ENCODE measurements at places on chromosomes 3 and 15. TPM values are rescaled to one million over a fixed set of nuclear protein-coding genes. Genes with fewer than 3 reads are reported as not detected.

- no peak for DNase-seq
These were observed 150.7 kb upstream of the NR2E3 start for GRCh38 chr15:71659730-71660067.

The NLGN1 gene
- 17.8 TPM for total RNA-seq

DNA sequence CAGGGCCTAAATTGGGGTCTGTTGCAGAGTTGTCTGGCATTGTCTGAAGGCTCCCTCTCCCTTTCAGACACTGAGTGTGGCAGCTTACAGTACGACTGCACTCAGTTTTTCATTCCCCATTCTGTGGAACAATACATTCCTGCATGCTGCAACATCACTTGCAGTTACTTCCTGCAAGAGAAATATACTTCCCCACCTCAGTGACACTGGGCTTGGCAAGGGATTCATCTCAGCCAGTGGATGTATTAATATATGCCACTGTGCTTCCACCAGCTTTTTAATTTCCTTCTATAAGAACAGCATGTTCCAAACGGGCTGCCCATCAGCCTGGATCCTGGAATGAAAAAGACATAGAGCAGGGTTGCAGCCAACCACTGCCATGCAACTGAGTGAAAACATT is 23.1 kb downstream of the B3GALNT1 start:
- no peak for DNase-seq

- no peak for DNase-seq
These were observed 759 bp upstream of the TTBK2 start for GRCh38 chr15:42921342-42921731.

- DNase-seq, result no peak
These were observed 13.6 kb upstream of the LACTB start for GRCh38 chr15:63107895-63108546.

DNA sequence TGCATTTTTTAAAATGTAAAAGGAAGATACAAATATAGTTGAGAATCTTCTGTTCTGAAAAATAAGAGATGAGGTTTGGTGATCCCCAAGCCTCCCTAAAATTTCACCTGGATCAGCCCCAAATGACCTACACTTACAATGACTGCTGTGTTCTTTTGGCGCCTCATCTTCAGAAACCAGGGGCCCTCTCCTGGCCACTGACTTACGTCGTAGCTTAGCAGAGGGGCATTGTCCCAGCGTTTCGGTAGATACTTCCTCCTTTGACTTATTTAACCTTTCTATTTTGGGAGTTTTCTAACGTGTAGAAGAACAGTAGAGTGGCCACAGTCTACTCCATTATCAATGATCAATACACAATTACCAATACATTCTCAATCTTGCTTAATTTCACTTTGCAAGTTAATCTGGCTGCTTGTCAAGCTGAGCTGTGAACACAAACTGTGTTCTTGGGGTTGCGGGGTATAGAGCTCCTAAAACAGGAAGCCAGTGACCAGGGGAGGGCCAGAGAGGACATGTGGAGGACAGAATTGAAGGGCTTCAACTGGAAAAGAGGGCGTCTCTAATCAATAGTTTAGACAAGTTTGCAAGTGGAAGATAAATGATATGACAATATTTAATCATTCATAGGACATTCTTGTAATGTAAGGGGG is 419.5 kb downstream of the LPP start:
- DNase-seq, result no peak

The ALCAM gene
- total RNA-seq, result 122 TPM

DNA sequence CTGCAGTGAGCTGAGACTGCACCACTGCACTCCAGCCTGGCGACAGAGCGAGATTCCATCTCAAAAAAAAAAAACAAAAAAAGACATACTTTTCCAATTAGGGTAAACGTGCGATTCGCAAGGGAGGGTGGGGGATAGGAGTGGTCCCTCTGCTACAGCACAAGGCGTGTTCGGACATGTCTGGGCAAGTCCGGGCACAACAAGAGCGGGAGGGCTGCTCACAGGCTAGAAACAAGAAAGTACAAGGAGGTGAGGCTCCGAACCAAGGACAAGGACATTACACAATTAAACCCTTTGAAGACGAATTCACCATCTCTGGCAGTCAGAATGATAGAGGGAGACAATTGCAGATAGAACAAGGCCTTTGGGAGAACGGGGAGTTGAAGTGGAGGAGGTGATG is 32.2 kb upstream of the BCL2A1 start:
- DNase-seq, result no peak

- DNase-seq, result no peak
These were observed 219.0 kb upstream of the TPM1 start for GRCh38 chr15:62823561-62823960.

DNA sequence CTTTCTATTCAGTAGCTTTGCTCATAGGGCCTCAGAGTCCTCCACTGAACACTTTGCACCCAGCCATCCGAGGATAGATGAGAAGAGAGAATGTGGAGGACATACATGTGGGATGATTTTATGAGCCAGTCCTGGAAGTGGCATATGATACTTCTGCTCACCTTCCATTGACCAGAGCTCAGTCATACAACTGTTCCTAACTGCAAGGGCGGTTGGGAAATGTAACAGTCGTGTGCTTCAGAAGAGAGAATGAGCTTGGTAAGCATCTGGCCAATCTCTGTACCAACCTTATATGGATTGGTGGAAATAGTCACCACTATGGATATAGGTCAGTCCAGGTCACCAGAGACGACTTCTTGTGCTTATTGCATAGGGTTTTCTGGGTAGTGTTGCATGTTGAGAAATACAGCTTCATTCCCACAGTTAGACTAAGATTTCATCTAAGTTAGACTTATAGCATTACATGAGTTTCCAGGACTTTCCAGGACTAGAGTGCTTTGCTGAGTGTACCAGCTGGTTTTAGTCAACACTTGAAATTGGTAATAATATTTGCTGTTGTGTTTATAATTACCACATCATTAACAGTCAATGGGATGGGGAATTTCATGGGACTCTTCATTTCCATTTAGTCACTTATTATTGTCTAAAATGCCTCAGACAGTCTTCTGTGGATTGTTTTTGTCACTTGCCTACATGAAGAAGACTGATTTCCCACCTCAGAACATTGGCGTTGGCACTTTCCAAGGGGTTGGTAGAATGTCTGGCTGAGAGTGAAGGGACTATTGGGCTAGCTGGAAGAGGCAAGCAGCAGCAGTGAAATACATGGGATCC is 214.5 kb upstream of the ROPN1 start:
- no peak for DNase-seq

DNA sequence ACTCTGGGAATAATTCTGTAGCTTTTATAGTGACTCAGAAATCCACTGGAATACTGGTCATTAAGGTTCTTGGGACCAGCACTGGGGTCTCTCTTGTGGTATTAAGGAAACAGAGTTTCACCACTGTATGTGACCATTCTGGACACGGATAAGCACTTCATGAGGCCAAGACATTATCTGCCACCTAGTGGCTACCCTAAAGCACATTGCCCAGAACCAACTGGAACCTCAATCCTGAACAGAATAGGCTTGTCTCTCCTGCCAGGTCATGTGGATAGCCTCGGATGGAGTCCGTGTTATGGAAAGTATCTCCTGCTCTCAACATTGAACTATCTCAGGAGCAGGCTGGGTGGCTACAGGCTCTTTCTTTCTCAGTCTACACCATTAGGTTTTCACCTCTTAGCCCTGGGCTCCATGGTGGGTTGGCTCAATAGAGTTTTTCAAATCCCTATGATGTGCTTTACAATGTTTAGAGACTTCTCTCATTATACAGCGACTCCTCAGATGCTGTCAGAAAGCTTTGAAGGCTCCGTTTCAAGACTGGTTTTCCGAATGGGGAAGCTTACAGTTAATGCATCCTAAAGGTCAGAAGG is 167.6 kb upstream of the ST8SIA2 start:
- DNase-seq, result no peak

The FEZF2 gene
- not detected for total RNA-seq

GRCh38 chr3:46266598-46266997 is 24.3 kb downstream of the CCR3 start:
- no peak for DNase-seq

DNA sequence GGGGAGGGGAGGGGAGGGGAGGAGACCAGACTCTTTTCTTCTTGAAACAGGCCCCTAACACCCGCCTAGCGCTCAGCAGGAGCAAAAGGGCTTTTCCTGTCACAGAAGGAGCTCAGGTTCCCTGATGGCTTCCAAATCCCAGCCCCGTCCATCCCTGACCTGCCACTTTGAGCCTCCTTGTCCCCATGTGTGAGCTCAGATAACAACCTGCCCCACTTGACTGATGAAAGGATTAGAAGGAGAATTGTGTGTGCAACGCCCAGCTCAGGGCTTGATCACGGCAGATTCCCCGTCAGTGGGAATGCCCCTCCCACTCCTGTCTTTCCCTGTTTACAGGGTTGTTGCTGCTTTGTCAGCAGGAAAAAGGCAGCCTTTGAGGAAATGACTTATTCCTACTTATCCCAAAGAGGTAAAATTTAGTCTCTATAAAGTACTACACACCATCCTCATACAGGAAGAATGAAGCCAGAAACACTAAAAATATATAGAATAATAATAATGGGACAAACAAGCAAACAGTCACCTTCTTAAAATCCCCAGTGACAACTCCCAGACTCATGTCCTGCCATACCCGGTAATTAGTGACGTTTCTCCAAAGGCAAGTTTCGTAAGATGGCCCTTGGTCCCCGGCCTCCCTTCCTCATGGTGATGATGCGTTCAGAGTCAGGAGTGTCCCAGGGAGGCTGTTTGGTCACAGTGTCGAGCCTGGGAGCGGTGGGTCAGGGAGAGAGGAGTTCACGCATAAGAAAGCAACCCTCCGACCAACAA is 6.1 kb upstream of the LRRC15 start:
- DNase-seq, result no peak

- DNase-seq, result no peak
These were observed 102.1 kb downstream of the DUT start for GRCh38 chr15:48433226-48433886.

- DNase-seq, result no peak
These were observed 39.5 kb upstream of the GRM7 start for GRCh38 chr3:6821411-6821810.

The SPESP1 gene
- 2.7 TPM for total RNA-seq
